Psoas muscle (tissue), 8 donors: ENCODE measurements at places on chromosomes 11 and 22. TPM values are rescaled to one million over a fixed set of nuclear protein-coding genes. Genes with fewer than 3 reads are reported as not detected.

CLMP gene
- total RNA-seq: 3.1 TPM

- H3K4me1 ChIP-seq: no peaks in the 10 kb centered on the region
- H3K4me3 ChIP-seq: no peak overlapping the region
- H3K36me3 ChIP-seq: no peaks in the 10 kb centered on the region
These were observed 23.1 kb downstream of the CD6 start for GRCh38 chr11:60994541-60995080.

DNA sequence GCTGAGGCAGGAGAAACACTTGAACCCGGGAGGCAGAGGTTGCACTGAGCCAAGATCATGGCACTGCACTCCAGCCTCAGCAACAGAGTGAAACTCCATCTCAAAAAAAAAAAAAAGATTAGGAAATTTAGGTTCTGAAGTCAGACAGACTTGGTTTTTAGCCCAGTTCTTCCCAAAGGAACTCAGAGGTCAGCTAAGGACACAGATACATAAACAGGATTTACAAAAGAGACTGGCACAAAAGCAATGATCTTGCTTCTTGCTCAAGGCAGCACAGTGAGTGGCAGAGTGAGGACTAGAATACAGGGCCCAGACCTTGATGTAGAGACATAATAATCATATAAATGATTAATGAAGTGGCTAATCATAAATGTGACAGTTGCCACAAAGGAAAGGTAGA lies 25.4 kb upstream of the RRAS2 start:
- no peak overlapping the region for H3K27ac ChIP-seq
- peaks cover 5% of the 10 kb centered on the region for H3K4me1 ChIP-seq
- no peaks in the 10 kb centered on the region for H3K27me3 ChIP-seq
- no peak for DNase-seq
- H3K36me3 ChIP-seq: no peaks in the 10 kb centered on the region
- H3K4me3 ChIP-seq: no peak overlapping the region

MS4A15 gene
- not detected for total RNA-seq
